Neural crest cell (in vitro differentiated cells): ENCODE measurements at places on chromosomes 7 and 10. TPM values are rescaled to one million over a fixed set of nuclear protein-coding genes. Genes with fewer than 3 reads are reported as not detected.

Gene FFAR4
- 0.09 TPM in 1 of 2 replicates, not detected in the other for total RNA-seq

GRCh38 chr10:93951905-93952304, 41.8 kb upstream of the PLCE1 start:
- no peak for DNase-seq

Gene STEAP1
- 2.4 and 3.3 TPM in 2 replicates for total RNA-seq

Gene TCF7L2
- 34.8 and 39.7 TPM in 2 replicates for total RNA-seq

- no peak for DNase-seq
Measured at GRCh38 chr7:15554081-15554480, 7.7 kb downstream of the AGMO start.

DNA sequence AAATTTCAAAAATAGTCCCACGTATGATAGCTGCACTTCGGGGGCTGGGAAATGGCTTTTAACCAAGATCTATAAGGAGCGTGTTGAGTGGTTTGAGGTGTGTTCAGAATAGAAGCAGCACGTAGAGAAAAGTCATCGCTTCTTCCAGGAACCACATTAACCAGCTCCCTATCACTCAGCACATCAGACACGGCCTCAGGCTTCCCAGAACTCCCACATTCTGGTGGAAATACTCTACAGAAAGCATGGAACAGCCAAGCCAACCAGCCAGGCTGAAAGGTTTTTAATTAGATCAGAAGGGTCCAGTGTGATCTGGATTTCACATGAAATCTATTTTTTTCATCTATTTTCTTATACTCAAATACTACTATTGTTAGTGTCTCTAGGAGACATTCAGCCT, 231.5 kb upstream of the NRP1 start:
- DNase-seq: no peak

DNA sequence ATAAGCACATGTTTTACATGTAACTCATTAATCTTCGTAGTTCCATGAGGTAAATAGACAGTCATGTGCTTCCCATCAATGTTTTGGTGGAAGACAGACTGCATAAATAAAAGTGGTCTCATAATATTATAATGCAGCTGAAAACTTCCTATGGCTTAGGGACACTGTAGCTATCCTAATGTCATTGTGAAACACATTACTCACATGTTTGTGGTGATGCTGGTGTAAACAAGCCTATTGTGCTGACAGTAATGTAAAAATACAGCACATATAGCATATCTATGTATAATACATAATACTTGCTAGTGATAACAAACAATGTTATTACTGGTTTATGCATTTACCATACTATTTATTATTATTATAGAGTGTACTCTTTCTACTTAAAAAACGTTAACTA, 37.2 kb upstream of the PLXDC2 start:
- DNase-seq: no peak

DNA sequence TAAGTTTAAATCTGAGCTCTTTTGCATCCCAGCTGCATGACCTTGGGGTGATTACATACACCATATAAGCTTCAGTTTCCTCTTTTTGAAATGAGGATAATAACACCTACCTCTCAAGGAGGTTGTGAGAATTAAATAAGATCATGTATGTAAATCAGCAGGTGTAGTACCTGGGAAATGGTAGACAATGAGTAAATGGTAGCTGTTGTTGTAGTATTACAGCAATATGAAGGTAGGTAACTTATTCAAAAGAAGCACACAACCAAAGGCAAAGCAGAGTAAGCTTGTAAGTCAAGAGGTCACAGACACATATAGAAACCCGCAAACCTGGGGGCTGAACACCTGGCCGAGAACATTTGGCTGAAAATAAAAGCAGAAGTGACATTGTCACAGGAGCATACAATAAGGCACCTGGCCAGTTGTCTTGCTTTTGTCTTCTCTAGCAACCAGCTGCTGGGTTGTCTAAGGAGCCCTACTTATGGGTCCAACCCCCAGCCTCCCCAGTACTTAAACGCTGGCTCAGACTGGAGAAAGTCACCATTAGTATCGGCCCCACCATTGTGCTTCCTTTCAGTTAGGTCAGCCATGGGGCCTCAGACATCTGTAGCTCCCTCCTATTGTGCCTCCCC, 203.6 kb upstream of the MKLN1 start:
- DNase-seq: no peak

DNA sequence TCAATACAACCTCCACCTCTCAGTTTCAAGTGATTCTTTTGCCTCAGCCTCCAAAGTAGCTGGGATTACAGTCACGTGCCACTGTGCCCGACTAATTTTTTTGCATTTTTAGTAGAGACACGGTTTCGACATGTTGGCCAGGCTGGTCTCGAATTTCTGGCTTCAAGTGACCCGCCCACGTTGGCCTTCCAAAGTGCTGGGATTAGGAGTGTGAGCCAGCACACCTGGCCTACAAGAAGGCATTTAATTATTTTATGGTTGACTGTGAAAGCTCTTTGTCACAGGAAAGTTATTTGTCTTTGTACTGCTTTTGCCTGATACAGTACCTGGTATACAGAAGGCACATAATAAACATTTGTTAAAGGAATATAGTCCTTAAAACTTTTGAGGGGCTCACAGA, 12.9 kb downstream of the MYOZ1 start:
- DNase-seq: no peak
